Pancreas (tissue), 10 donors: ENCODE measurements at places on chromosomes 4 and X. TPM values are rescaled to one million over a fixed set of nuclear protein-coding genes. Genes with fewer than 3 reads are reported as not detected.

STOX2 gene
- 4.2 TPM for polyA plus RNA-seq

CFP gene
- 2.5 TPM for polyA plus RNA-seq

PI4K2B gene
- 5.8 TPM for polyA plus RNA-seq

TIMP1 gene
- polyA plus RNA-seq, result 143 TPM

AMBN gene
- 0.05 TPM for polyA plus RNA-seq

CCNQ gene
- 26.3 TPM for polyA plus RNA-seq

SLC9B1 gene
- 0.23 TPM for polyA plus RNA-seq

DNA sequence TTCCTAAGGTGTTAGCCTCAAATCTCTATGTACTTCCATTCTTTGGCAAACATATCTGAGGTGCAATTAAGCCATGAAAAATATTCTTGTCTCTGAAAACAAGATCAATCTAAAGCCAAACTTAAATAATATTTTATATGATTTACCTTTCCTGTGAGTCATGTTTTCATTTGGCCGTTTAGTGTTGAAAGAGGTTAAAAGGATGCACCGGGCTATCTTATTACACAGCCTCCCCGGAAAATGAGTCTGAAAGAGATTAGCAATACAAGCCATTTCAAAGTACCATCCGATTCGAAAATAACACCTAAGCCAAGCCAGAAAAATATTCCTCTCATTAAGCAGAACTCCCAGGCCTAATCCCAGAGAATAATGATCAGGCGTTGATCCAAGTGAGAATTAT is 161.5 kb upstream of the EPHA5 start:
- no peak for DNase-seq

DNA sequence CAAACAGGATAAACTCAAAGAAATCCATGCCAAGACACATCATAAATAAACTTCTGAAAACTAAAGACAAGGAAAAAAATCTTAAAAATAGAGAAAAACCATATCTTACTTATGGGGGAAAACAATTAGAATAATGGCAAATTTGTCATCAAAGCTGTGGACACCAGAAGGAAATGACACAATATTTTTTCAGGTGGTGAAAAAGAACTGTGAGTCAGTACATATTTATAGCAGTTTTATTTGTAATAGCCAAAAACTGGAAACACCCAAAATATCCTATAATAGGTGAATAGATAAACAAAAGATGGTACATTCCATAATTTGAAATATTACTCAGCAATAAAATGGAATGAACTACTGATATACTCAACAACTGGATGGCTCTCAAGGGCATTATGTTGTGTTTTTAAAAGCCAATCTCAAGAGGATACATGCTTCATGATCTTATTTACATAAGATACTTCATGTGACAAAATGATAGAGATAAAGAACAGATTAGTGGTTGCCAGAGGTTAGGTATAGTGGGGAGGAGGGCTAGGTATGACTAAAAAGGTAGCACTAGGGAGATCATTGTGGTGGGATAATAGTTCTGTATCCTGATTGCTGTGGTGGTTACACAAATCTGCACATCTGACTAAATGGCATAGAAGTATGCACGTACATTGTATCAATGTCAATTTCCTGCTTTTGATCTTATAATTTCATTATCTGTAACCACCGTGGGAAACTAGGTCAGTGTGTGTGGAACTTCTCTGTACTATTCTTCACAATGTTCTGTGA is 191.9 kb downstream of the PPP1R2C start:
- DNase-seq, result no peak

- no peak for DNase-seq
These were observed 101.3 kb upstream of the VAMP7 start for GRCh38 chrX:155779831-155780230.

DNA sequence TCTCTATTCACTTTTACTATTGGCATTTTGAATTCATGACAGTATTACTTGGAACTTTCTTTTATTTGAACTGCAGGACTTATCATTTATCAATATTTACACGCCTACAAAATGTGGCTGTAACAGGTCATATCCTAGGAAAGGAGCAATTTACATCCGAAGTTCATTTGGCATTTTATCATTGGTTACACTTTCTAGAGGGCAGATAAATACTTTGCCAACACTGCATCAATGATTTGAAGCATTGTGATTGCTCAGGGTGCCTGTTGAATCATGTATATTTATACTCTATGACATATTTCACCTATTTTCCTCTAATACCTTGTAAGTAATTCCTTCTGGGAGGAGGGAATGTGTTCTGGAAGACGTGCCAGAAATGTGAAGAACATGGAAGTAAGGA is 136.7 kb downstream of the MID1IP1 start:
- DNase-seq, result no peak

- no peak for DNase-seq
These were observed 4.1 kb upstream of the KIAA0232 start for GRCh38 chr4:6778435-6778834.

- no peak for DNase-seq
These were observed 88.7 kb upstream of the TTC29 start for GRCh38 chr4:147034372-147034771.

- no peak for DNase-seq
These were observed 81.9 kb downstream of the HMGB2 start for GRCh38 chr4:173252024-173252935.

GRCh38 chr4:93814141-93814540 is 14.4 kb upstream of the ATOH1 start:
- no peak for DNase-seq

GRCh38 chrX:69280933-69281332 is 115.7 kb upstream of the PJA1 start:
- DNase-seq, result no peak

DNA sequence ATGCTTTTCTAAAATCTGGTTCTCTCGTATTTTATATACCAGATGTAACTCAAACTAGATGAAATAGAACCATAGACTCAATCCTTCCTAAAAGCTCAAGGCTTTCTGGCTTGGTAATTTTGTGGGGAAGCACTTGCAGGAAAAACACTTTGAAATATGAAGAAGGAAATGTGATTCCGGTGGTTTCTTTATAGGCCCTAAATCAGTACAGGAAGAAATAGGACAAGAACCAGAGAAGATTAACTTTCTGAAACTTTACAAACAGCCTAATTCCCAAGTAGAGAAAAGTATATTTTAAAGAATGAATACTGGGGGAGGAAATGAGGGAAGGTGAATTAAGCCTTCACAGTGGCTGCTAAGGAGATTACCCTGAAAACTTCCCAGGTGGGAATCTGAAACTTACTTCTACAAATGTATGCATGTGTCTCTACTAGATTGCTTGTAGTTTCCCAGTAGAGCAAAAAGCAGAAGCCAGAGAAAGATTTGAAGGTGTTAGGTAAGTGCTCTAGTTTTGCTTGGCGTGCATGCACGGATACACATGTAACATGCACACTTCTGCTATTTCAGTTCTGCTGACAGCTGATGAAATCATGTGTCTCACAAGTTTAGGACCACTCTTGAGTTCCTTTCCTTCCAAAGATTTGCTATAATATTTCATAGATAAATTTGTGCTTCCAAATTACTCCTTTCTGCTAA is 92.1 kb downstream of the AFF1 start:
- no peak for DNase-seq

DNA sequence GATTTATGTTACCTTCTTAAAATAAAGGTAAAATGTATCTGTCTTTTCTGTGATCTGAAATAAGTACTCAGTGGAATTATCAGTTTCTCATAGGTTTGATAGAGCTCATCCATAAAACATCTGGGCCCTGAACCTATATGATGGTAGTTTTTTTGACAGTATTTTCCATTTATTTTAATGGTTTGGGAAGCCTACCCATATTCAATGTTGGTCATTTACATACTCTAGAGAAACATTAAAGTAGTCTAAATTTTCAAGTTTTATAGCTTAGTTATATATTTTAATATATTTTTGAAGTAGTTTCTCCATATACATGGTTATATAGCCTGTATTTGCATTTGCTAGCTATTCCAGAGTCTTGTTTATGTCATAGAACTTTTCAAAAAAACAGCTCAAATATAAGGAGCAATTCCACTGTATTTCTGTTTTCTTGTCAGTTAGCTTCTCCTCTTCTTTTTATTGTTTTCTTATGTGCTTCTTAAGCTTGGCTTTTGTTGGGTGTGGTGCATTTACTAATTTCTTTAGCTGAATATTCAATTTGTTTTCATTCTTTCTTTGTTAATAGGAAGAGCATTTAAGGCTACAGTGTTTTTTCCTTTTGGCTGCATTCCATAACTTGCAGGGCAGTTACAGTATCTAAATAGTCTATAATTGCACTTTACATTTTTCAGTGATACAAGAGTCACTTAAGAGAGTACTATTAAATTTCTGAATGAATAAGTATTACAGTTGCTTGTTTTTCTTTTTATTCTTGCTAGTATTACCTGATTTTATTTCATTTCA is 181.4 kb downstream of the DKK2 start:
- no peak for DNase-seq

GRCh38 chr4:149279331-149279730 is 536.3 kb downstream of the IQCM start:
- no peak for DNase-seq

DNA sequence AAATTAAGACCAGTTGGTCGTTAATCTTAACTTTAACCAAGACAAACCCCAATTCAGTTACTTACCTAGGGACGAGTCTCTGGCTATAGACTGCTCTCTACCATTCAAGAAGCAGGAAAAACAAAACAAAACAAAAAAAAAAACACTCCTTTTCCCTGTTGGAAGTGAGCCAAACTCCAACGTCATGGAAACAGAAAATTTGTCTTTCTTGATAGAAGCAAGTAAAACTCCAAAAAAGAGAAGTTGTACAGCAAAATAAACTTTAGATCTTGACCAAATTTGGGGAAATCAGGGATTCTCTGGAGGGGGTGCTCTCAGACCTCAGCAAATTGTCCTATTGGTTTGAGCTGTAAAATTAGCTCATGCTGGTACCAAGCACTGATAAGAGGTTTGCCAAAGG is 3.7 kb downstream of the CNGA1 start:
- no peak for DNase-seq

DNA sequence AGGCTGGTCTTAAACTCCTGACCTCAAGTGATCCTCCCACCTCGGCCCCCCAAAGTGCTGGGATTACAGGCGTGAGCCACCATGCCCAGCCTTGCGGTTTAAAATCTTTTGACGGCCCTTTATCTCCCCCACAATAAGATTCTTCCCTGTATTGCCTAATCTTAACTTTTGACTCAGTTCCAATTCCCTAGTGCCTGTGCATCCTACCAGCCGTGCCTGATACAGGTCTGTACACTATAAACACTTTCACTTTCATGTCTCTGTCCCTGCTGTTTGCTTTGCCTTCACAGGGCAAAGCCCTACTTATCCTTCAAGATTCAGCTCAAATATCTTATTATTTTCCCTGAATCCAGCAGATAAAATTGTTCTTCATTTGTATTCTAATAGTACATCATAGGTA is 74.6 kb downstream of the WDR44 start:
- DNase-seq, result no peak
